T-helper 2 cell treated with Interferon-gamma antibody and Interleukin-4, amounts not matched to agents 5 μg/mL and 100 μg/mL, for 36 hours (primary cell): ENCODE measurements at places on chromosomes 1 and 21.

DNA sequence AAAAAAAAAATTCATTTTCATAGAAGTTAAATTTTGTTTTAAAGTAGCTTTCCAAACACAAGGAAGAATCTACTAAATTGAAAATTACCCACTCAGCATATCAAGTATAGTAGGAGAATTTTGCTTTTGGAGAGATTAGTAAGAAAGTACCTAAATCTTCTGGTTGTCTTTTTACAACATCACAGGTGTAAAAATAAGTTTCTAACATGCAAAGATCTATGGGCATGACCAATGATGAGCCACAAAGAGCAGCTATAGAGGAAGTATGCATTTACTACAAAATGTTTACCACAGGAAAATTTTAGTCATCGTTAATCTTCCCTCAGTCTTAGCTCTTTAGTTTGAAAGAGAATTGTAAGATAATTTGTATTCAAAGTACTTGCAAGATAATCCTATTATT is 28.1 kb downstream of the ANGPTL3 start:
- DNase-seq: no peak

- DNase-seq: no peak
Measured at GRCh38 chr1:206824331-206824730, 41.1 kb upstream of the IL20 start.

DNA sequence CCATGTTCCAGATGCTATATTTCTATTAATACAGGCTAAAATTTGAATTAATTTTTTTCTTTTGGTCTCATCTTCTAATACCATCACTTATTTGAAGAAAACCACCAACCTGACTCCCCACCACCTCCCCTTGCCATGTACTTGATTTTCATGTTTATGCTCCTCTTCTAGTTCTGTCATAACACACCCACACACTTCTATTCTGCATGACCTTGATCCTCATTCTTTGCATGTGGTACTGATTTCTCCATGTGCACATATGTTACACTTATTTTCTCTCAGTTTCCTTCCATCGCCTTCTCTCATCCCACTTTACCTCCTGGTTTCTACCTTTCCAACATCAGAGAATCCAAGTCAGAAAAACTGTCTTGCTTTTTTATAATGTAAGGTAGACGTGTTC is 78.9 kb upstream of the ARID1A start:
- DNase-seq: no peak

- no peak for DNase-seq
Measured at GRCh38 chr1:182101415-182102042, 40.0 kb upstream of the ZNF648 start.

- no peak for DNase-seq
Measured at GRCh38 chr1:67646145-67647035, 38.6 kb upstream of the GADD45A start.

GRCh38 chr1:229253151-229253974 is 17.5 kb upstream of the RAB4A start:
- DNase-seq: peak; percentile 20

DNA sequence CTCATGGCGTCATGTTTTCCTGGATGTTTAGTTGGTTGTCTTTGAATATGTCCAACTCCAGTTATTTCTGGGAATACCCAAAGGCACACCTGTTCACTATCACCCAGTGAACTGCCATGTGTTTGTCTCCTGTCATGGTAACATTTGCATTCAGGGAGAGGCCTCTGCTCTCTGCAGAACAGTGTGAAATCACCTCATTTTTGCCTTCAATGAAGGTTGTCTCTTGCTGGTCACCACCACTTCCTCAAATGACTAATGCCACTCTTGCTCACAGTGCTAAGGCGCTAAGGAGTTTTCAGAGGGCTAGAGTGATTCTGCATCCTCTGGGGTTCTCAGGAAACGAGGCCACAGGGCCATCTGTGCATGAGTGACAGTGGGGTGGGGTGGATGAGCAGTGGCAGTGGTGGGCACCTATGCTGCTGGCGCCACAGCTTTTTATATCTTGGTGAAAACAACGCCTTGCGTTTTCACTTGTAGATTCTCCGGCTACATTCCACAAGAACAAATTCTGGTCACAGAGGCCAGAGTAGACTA is 60.0 kb upstream of the ATP5PO start:
- DNase-seq: peak; percentile 80

DNA sequence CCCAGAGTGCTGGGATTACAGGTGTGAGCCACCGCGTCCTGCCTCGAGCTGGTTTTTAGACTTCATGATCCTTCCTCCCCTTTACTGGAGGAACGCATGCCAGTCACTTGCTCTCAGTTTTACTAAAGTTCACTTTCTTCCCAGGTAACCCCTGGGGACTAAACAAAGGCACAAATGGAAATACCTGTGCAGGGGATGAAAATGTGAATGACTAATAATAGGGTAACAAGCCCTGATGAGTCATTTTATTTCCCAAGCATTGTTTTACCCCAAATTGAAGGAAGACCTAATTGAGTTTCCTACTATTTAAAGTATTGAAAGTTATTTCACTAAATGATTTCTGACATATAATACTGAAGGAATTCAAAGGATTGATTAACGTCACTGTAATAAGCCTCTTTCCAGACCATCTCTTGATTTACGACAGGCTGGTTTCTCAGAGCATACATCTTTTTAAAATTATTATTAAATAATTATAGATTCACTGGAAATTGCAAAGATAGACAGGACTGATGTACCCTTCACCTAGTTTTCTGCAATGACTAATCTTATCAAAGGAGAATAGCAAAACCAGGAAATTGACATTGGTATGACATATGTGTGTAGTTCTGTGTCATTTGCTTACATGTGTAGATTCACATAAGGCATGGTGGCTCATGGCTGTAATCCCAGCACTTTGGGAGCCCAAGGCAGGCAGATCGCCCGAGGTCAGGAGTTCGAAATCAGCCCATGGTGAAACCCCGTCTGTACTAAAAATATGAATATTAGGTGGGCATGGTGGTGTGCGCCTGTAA is 53.2 kb upstream of the SOD1 start:
- no peak for DNase-seq

- no peak for DNase-seq
Measured at GRCh38 chr21:34113842-34114241, 40.5 kb downstream of the MRPS6 start.

DNA sequence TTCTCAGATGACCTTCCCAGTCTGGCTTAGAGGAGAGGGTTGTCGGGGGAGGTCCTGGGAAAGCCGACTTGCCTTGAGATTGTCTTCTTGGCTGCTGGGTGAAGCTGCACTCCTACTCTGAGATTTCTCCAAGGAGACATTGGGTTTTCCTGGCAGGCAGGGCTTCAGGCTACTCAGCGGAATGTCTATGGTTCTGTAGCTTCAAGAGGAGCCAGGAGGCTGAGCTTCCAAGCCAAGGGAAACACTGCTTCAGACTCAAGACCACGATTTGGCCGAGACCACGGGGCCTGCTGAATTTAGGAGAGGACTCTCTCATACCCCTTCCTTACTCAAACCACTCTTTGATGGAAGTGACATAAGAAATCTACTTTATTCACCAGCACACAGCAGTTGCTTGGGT is 67.8 kb downstream of the NTMT2 start:
- no peak for DNase-seq

- no peak for DNase-seq
Measured at GRCh38 chr1:209589863-209590262, 6.3 kb downstream of the CAMK1G start.

DNA sequence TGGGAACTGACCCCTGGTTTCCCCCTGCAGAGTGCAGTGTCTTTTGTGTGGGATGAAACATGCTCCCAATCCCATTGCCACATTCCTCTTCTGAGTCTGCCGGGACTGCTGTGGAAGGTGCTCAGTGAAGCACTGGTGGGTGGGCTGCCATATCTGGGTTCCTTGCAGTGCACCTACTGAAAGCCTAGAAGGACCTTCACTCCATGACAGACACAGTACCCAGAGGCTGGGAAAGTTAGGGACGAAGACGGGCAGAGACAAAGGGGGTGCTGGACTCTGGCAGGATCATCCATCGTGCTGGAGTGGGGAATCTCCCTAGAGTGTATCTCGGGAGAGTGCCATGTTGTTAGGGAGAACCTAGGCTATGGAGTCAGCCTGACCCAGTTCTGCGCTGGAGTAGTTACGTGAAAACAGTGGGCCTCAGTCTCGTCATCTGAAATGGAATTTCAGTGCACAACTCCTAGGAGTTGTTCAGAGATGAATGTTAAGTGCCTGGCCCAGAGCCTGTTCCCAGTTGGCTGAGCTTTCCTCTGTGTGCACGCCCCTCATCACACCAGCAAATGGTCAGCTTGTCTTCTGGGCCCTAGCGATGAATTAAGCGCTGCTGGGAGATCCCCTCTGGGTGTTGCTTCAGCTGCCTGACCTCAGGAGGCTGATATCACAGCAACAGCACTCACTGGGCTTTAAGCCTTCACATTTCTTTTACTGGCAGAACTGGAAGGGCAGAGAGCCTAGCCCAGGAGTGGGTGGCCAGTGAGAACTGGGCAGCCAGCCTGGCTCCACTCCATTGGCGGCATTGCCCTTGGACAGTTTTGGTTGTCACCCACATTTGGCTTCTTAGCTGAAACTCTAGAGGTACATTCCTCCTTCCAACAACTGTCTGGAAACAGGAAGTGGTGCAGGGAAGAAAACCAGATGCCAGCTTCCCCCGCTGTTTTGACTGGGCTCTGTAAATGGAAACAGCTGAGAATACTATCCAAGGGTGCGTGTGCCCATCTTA is 479.8 kb upstream of the VAMP3 start:
- no peak for DNase-seq

DNA sequence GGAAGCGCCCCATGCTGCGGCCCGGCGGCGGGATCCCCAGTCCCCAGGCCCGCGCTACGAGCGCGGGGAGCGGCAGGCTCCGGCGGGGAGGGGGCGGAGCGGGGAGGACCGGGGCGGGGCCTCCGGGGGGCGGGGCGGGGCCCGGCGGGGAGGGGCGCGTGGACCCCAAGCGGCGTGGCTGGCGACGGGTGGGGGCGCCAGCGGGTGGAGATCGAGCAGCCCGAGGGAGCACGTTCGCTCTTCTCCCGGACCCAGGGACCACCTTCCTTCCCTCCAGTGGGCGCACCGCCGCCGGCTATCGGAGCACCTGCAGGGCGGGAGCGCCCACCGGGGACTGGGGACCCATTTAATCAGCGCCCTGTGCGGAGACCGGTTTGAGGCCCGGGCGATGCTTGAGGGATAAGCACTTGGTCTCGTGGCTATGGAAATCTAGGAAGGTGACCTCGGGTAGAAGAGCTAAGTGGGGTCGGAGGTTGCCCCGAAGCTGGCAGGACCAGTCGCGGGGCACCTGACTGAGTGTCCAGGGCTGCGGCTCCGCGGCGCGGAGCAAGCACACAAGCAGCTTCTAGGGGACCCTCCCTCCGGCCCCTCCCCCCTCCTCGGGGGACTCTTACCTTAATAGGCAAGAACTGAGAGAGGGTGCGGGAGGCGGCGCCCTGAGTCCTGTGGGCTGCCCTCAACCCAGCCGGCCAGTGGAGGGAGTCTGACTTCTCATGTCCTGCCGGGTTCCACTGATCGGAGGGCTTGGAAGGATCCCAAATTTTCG is at the start of gene TSPAN2:
TSPAN2 (minus strand) TSS at position 84 of the 766 bp plus-strand sequence; CDS start at position 13, 71 bp downstream.
- DNase-seq: peak; percentile 17
